Stimulated activated CD8-positive, alpha-beta memory T cell treated with anti-CD3 and anti-CD28 coated beads, Interleukin-15, amount 100 ng/mL, for 1 hour (primary cell): ENCODE measurements at places on chromosomes 3 and 15.

DNA sequence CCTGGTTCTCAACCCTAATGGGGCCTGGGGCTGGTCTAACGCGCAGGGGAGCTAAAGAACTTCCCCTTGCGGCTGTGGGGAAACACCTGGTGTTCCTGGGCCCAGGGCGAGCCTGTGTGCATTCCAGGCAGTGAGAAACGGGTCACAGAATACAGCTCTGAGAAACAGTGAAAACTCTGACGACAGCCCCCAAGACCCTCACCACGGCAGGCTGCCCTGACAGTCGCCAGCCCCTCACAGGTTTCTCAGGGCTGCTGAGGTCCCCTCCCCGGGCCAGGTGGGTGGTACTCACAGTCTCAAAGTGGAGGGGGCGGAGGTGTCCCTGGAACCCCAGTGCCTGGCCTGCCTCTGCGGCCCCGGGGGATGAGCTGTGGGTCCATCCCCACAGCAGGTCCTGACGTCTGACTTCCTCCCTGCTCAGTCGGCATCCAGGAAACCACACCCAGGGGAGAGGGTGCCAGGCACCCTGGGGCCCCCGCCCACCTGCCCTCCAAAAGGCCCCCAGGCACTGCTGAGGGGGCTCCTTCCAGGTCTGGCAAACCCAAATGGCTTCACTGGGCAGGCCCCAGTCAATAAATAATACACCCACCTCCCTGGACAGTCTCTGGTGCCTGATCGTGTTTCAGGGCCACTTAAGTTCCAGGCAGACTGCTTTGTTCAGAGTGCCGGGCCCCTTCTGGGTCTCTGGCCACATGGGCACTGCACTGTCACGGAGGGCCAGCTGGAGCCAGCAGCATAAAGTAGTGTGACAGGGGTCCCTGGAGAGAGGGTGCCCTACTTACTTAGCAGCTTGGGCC, 57.7 kb downstream of the IQSEC1 start:
- no peak for DNase-seq

GRCh38 chr15:94230883-94231722, at the start of gene MCTP2:
Gene MCTP2 (plus strand): TSS chr15:94231561. CDS start chr15:94298266, 66,705 bp downstream.
- peak; percentile 53 for DNase-seq

DNA sequence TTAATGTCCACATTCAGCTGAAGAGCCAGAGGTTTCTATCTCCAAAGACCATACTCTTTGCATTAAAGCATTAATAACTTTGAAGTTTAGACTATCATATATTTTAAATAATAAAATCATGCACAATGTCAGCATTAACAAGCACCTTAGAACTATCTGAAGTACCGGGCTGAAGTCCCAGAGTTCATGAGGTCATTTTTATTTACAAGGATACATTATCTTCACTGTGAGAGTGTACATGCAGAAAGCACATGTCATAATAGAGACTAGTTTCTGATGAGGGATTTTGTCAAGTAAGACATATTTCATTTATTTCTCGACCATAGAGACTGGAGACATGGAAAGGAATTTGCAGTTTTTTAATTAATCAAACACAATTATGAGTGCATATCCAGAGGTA, 52.4 kb upstream of the SI start:
- no peak for DNase-seq

DNA sequence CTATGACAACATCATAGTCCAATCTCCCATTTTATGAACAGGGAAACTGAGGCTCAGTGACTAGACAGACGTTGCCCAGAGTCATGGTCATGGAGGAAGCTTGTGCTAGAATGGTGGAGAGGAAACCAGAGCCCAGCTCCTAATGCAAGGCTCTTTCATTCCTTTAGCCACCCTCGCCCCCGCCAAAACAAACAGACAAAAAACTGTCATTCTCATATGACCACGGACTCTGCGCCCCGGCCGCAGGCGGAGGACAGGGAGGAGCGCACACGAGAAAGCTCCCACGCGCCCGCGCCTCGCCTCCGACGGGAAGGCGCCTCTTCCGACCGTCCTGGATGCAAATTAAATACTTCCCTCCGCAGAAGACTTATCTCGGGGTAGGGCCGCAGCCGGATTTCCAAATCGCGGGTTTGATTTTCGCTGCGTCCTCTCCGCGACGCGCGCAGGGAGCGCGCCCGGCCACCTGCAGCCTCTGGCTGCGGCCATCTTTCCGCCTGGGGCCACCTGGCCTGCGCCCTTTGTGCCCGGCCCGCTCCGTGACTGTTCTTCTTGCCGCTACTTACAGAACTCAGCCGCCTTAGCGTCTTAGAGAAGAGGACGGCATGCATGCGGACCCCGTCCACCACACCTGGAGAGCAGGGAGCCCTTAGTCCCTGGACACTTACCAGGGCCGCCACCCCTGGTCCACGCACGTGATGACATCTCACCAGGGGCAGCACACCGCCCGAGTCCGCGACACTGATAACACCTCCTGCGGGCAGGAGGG, 670 bp upstream of the ATP13A3 start:
- no peak for DNase-seq

DNA sequence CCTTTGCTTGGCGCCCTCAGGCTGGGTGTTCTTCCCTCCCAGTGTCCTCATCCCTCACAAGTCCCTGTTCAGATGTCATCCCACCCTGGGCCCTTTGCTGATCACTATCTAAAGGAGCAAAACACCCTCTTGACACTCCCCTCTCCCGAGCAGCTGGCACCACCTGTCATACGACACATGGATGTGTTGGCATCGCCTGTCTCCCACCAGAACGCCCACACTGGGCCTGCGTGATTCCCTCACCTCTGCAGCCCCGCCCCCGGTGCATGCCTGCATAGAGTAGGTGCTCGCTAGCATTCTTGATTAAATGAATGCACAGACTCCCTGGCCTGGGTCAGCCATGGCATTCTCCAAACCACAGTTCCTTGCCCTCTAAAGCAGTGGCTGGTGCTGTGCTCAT, 75.8 kb downstream of the DNAJB8 start:
- no peak for DNase-seq

DNA sequence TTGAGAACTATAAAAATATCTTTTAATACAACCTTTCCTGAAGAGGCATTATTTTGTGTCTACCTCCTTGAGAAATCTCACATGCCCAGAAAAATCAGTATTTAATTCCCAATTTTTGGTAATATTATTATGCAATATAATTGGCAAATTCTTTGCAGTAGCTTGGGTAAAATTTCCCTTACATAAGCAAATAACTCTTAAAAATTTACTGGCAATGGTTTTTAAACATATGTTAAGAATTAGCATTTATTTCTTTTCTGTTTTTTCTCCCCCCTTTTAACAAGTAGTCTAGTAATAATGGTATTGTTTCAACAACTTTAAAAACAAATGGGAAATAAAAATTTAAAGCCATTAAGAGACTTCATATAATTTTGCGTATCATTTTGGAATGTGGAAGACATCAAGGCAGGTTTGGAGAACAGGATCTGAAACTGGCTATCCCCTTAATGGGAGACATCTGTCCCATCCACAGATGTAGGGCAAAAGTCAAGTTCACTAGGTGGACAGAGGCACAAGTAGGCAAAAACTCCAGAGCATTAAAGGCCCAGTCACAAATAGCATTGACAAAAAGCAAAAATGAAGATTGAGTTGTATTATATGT, 89.6 kb upstream of the AADACL2 start:
- no peak for DNase-seq

GRCh38 chr3:194312743-194313281, 38.3 kb downstream of the CPN2 start:
- DNase-seq, result no peak

DNA sequence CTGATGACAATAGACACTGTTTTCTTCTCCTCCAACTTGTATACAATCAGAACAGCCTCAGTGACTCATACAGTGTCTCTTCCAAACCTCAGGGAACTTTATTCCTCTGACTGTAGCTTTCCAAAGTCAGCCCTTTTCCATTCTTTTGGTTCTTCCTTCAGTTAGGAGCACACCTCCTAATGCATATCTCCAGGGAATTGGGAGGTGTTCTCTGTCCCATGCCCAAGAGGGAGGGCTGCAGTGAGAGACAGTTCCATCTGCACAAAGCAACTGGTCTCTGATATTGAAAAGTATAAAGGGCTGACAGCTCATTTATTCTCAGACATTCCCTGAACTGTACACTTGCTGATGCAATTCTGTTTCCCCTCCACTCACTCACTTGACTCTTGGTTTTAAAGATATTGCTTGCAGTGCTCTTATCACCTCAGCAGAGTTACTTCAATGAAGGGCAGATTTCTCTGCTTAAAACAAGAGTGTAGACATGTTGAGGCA, 337.8 kb upstream of the TBC1D5 start:
- no peak for DNase-seq

DNA sequence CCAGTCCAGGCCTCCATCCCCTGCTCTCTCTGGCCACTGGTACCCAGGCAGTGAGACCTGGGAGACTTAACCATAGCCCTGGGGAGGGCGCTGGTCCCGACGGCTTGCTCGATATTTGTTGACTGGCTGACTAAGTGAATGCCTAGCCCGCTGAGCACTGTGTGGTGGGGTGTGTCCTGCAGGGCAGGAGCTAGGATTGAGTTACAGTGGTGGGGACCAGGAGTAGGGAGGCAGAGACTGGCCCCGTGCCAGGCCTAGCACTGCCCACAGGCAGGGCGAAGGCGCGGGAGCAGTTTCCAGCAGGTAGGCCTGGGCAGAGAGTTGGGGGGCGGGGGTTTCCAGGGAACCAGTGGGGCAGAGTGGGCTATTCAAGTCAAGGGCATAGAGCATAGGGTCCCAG, at the start of gene VILL:
Gene VILL, plus strand, starts transcription at position 260 of the 400 bp plus-strand sequence. CDS start 2,887 bp downstream, outside the sequence.
- no peak for DNase-seq

DNA sequence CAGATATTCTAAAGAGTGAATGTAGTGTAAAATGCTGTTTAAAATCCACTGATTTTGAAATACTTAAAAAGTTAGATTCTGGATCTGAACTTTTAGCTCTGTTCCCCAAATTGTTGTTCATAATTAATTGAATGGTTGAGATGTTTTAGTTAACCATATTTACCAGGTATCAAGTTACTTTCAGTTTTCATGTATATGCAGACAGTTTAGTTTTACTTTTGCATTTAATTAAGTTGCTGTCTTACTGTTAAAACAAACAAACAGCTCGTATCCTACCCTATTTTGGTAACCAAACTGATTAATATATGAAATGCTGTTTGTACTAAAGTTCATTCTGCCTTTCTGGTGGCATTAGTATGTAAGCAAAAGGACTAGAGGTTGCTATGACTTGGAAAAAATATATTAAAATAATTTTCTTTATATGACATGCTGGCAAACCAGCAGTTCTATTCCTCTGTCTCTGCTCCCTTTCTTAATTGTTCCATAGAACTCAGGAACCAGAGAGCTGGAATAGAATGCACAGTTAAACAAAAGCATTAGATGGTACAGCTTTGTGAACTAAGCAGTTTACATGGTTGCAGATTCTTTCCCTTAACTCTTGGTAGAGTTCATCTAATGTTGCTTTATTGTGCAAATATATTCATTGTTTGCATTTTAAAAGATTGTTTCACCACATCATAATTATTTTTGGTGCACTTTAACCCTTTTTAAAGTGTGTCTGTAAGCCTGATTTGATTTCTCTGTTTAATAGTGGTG, 39.5 kb upstream of the SCAANT1 start:
- no peak for DNase-seq

DNA sequence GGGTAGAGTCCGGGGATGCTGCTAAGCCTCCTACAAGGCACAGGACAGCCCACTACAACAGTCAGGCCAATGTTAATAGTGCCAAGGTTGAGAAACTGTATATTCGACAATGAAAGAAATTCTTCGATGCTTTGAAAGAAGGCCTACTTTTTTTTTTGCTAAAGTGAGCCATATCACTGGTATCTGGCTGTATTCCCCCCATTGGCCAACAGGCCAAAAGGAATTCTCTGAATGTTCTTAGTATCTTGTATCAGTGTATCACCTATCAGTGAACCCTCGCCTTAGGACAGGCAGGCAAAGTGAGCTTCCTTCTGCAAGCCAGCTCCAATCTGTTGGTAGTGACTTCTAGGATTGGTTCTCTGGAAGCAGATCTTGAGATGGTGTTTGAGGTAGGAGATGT, 74.2 kb downstream of the SNTN start:
- no peak for DNase-seq

GRCh38 chr15:81323559-81323943, 390 bp downstream of the STARD5 start:
- DNase-seq, result no peak

DNA sequence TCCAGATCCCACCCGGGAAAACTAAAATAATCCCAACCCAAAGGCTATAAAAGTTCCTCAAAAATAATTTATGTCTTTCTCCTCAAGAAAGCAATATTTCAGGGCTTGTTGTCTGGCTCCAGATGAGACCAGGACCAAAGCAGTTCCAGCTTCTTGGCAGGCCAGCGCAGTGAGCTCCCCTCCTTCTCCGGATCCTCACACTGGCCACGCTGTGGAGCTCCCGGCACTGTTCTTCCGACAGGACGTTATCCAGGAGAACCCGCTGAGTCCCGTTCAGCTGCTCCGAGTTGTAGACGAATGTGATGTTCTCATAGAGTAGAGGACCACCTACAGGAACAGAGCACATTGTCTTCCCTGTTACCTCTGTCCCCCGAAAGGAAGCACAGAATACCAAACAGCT, 146.3 kb downstream of the P3H2 start:
- no peak for DNase-seq

- DNase-seq, result peak; percentile 12
Observed at GRCh38 chr15:31867536-31868442, 162.5 kb upstream of the CHRNA7 start.

- DNase-seq, result no peak
Observed at GRCh38 chr15:85430406-85431204, 50.2 kb downstream of the AKAP13 start.

DNA sequence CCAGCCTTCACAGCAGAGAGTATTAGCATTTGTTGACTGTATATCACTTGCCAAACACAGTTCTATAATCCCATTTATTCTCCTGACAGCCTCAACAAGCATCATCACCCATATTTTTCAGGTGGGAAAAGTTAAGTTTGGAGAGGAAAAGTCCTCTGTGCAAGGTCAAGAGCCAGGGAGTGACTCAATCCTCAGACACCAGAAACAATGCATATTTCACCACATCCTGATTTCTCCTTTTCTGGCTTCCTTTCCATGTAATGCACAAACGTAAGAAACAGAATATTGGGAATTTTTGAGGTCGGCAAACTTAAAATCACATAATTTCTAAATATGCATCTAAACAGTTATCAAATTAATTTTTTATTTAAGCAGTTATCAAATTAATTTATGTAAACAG, 116.0 kb upstream of the GADL1 start:
- DNase-seq, result no peak
